ENCODE measurements at places on chromosomes 3 and 15. TPM values are rescaled to one million over a fixed set of nuclear protein-coding genes. Genes with fewer than 3 reads are reported as not detected.

DNA sequence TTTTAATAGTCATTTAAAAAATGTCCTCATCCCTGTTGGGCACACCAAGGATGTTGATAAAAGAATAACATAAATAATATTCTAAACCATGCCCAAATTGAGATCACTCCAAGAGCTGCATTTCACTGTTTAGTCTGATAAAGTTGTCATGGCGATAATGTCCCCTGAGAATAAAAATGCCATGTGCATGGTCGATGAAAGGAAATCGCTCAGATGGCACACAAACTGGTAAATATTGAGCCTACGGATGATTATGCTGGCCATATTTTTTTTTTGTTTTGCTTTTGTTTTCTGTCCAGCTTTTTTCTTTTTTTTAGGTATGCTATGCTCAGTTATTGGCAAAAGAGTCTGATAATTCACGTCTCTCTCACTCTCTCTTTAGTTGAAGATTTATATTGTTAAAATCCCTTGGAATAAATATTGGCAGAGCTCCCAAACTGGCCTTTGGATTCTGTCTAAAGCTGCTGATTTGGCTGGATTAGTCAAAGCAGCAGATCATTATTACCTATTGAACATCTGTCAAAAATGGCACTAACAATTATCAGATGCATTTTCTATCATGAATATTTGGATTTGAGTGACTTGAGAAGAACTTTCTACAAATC, 643.8 kb downstream of the SQOR start:
- no peaks in the 10 kb centered on the region for H3K36me3 ChIP-seq
- H3K27ac ChIP-seq = no peak overlapping the region
- H3K4me1 ChIP-seq = no peaks in the 10 kb centered on the region
- no peak overlapping the region for H3K4me3 ChIP-seq
- no peaks in the 10 kb centered on the region for H3K27me3 ChIP-seq

GRCh38 chr3:120928991-120929390, 21.0 kb downstream of the STXBP5L start:
- no peak for DNase-seq
- H3K27ac ChIP-seq = no peak overlapping the region
- H3K4me3 ChIP-seq = no peak overlapping the region
- no peaks in the 10 kb centered on the region for H3K27me3 ChIP-seq
- H3K36me3 ChIP-seq = no peaks in the 10 kb centered on the region
- no peaks in the 10 kb centered on the region for H3K4me1 ChIP-seq

DNA sequence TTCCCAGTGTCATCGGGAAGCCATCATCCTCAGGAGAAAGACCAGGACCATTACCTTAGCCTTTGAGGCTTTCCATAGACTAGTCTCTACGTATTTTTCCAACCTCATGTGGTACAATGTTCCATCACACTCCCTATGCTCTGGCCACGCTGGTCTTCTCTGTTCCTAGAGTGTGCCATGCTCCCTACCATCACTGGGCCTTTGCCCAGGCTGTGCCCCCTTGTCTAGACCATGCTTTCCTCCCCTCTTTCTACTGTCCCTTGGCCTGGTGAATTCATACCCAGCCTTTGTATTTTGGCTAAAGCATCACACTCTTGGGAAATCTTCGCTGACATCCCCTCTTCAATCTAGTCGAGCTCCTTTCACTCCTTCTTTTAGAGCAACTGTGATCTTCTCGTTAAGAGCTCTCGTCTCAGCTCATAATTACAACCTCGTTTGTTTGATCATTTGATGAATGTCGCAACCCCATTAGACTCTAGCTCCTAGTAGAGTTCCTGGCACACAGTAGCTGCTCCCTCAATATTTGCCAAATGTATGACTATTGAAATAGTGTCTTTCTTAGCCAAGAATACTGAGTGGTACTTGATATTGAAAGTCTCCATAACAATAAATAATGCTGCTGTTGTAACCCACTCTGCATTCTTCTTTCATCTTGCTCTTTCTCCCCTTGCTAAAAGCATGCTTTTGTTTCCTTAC, 100.2 kb upstream of the FAM3D start:
- 0 out of 3 replicates have a peak, but pooled peaks cover 7% of the 10 kb centered on the region for H3K27me3 ChIP-seq
- H3K4me1 ChIP-seq = no peaks in the 10 kb centered on the region
- H3K27ac ChIP-seq = no peak overlapping the region
- no peak overlapping the region for H3K4me3 ChIP-seq

- H3K4me1 ChIP-seq = peaks cover 24% of the 10 kb centered on the region
- H3K27me3 ChIP-seq = no peaks in the 10 kb centered on the region
Measured at GRCh38 chr15:36785396-36785795, 206.0 kb downstream of the CDIN1 start.

- no peaks in the 10 kb centered on the region for H3K4me1 ChIP-seq
- DNase-seq = peak; percentile 45
- no peak overlapping the region for H3K27ac ChIP-seq
- H3K4me3 ChIP-seq = no peak overlapping the region
Measured at GRCh38 chr15:20356444-20356910, 185.1 kb downstream of the GOLGA6L6 start.

- no peak for DNase-seq
- H3K4me1 ChIP-seq = no peaks in the 10 kb centered on the region
- H3K4me3 ChIP-seq = no peak overlapping the region
- H3K27me3 ChIP-seq = no peaks in the 10 kb centered on the region
Measured at GRCh38 chr3:15438983-15439382, 11.6 kb downstream of the EAF1 start.

GRCh38 chr15:67831363-67831762, 6.1 kb downstream of the SKOR1 start:
- no peak for DNase-seq
- H3K27ac ChIP-seq = no peak overlapping the region
- no peaks in the 10 kb centered on the region for H3K36me3 ChIP-seq
- no peak overlapping the region for H3K4me3 ChIP-seq
- H3K4me1 ChIP-seq = peaks cover 25% of the 10 kb centered on the region

GRCh38 chr3:111252779-111253178, 181.2 kb downstream of the NECTIN3 start:
- no peaks in the 10 kb centered on the region for H3K4me1 ChIP-seq
- H3K36me3 ChIP-seq = no peaks in the 10 kb centered on the region
- no peak overlapping the region for H3K27ac ChIP-seq
- H3K4me3 ChIP-seq = no peak overlapping the region
- no peak for DNase-seq

GRCh38 chr3:115930168-115930567, 306.9 kb downstream of the GAP43 start:
- H3K36me3 ChIP-seq = no peaks in the 10 kb centered on the region
- no peaks in the 10 kb centered on the region for H3K27me3 ChIP-seq
- no peak overlapping the region for H3K4me3 ChIP-seq
- H3K4me1 ChIP-seq = no peaks in the 10 kb centered on the region
- no peak for DNase-seq
- H3K27ac ChIP-seq = no peak overlapping the region

NKIRAS1 gene
- 8.0 TPM for total RNA-seq

CP gene
- 42.6 TPM for total RNA-seq

GOLGA6L4 gene
- 1.7 TPM for total RNA-seq

Data from HepG2 (cell line).